ENCODE measurements at places on chromosomes 16 and 17.
A peak's percentile ranks its signal among the peaks of the same experiment; 100 is the strongest.

GRCh38 chr17:38609280-38610031 lies 3.7 kb upstream of the SRCIN1 start:
- H3K4me3 ChIP-seq: no peak overlapping the region
- DNase-seq: no peak
- no peak overlapping the region for H3K27ac ChIP-seq
- no peaks in the 10 kb centered on the region for H3K36me3 ChIP-seq
- peaks cover 6% of the 10 kb centered on the region for H3K4me1 ChIP-seq
- H3K27me3 ChIP-seq: peaks cover 66% of the 10 kb centered on the region

- H3K4me3 ChIP-seq: no peak overlapping the region
- no peaks in the 10 kb centered on the region for H3K27me3 ChIP-seq
- DNase-seq: no peak
- H3K27ac ChIP-seq: no peak overlapping the region
- H3K4me1 ChIP-seq: peaks cover 5% of the 10 kb centered on the region
These were observed 196.0 kb downstream of the RAB11FIP4 start for GRCh38 chr17:31587462-31587861.

DNA sequence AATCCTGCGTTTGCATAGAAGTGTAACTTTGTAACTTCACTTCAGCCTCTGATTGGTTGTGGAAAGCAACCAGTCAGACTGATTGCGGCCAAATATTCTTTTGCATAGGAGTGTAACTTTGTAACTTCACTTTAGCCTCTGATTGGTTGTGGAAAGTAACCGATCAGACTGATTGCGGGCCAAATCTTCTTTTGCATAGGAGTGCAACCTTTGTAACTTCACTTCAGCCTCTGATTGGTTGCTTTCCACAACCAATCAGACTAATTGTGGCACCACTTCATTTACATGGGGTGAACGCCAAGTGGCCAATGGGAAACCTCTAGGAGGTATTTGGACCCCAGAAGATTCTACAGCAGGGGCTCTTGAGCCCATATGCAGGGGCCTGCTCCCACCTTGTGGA lies 1.8 kb upstream of the TMEM98 start:
- H3K36me3 ChIP-seq: peaks cover under 1% of the 10 kb centered on the region
- peaks cover 6% of the 10 kb centered on the region for H3K4me1 ChIP-seq
- no peak overlapping the region for H3K4me3 ChIP-seq
- no peak for DNase-seq
- no peaks in the 10 kb centered on the region for H3K27me3 ChIP-seq

DNA sequence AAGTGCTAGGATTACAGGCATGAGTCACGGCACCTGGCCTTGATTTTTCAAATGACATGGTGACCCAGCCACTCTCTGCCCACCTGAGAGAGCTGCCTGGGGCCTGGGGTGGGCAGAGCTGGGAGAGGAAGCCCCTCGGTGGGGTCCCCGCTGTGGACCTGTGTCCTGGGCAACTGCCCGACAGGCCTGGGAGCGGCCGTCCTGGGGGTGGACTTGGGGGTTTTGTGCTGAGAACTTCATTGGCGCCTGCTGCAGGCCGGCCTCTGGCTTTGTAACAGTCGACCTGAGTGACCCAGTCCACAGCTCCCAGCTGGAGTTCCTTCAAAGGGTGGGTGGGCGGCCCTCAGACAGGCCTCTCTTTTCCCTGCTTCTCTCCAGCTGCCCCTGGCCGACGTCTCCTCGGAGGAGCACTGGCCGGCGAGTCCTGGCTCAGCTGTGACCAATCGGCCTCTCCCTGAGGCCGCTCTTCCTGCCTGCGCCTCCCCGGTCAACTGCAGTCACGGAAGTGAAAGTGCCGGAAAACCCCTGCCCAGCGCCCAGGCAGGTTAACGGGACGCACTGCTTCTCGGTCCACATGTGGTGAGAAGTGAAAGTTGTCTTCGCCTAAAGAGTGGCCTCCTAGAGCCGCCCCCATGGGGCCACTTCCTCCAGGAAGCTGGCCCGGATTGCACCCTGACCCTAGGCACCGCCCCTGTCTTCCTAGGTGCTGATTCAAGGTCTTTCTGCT lies 5.5 kb downstream of the CBFA2T3 start:
- H3K27me3 ChIP-seq: peaks cover 89% of the 10 kb centered on the region
- DNase-seq: no peak
- H3K4me3 ChIP-seq: no peak overlapping the region
- H3K27ac ChIP-seq: no peak overlapping the region
- H3K4me1 ChIP-seq: no peaks in the 10 kb centered on the region
- H3K36me3 ChIP-seq: no peaks in the 10 kb centered on the region

DNA sequence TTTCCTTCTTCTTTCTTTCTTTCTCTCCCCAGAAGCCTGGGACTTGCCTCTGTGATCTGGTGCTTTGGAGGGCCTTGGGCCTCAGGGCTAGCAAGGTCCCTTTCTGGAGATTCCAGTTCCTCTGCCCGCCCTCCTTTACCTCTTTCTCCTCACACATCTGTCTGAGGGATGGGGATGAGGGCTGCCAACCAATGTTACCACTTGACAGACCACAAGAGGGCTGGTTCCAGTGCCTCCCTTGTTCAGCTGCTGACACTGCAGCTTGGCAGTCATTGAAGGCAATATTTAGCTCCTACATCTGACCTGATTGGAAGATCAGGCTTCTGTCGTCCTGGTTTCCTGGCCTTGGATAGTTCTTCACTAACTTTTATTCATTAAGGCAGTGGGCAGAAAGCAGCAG lies 3.6 kb upstream of the ZNF652 start:
- H3K4me3 ChIP-seq: no peak overlapping the region
- H3K4me1 ChIP-seq: peaks cover 8% of the 10 kb centered on the region
- H3K27me3 ChIP-seq: no peaks in the 10 kb centered on the region
- H3K36me3 ChIP-seq: no peaks in the 10 kb centered on the region

GRCh38 chr17:5784791-5785190 lies 200.5 kb upstream of the NLRP1 start:
- H3K27ac ChIP-seq: peak overlapping the region; percentile 68
- no peak overlapping the region for H3K4me3 ChIP-seq
- peaks cover 31% of the 10 kb centered on the region for H3K4me1 ChIP-seq
- no peaks in the 10 kb centered on the region for H3K27me3 ChIP-seq

DNA sequence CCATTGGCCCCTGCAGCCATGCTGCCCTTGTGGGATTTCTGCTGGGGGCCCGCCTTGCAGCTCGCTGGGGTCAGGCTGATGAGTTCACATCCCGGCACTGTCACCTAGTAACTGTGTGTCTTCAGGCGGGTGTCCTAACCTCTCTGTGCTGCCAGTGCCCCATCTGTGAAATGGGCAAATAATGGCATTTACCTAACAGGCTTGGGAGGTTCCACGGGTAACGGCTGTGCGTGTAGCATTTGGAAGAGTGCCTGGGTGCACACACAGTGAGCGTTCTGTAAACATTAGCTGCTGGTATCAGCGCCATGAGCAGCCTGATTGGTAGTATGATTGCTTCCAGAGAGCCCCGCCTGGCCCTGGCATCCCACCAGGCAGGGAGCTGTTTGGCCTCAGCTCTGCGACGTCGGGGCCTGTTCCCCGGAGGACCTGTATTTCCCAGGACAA lies 167.3 kb upstream of the GSE1 start:
- no peaks in the 10 kb centered on the region for H3K27me3 ChIP-seq
- H3K4me1 ChIP-seq: peaks cover 15% of the 10 kb centered on the region
- no peak overlapping the region for H3K27ac ChIP-seq
- H3K36me3 ChIP-seq: peaks cover 7% of the 10 kb centered on the region
- H3K4me3 ChIP-seq: no peak overlapping the region
- DNase-seq: no peak

DNA sequence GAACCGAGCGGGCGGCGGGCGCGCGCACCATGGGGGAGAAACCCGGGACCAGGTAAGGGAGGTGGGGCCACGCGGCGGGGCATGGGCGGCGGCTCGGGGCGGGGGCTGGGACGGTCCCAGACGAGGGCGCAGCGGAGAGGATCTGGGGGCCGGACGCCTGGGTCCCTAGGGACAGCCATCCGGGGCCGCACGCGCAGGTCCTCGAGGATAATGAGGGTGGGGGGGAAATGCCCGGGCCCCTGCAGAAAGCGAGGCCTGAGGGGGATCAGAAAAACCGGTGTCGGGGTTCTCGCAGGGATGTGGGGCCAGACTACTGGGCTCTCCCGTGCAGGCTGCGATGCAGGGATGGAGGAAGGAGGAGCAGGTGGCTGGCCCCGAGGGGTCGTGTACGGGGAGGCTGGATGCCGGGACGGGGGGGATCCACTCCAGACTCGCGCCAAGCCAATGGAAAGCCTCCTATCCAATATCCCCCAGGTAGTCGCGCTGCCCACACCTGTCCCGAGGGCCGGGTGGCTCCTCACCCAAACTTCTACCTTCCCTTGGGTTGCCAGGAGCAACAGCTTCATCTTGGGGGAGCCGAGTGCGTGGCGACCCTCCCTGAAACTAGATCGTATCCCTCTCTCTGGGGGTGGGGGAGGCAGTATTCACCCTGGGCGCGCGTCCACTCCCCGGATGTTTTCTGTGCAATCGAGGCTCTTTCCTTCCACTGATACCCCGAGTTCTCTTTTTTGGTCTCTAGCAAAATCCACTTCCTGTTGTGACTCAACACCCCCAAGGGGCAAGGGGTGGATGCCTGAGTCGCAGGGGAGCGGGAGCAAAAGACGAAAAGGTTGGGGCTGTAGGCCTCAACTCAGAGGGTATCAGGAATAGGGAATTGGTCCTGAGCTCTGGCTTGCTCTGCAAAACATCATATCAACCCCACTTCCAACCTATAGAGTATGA lies 532 bp downstream of the ARRB2 start:
- H3K27ac ChIP-seq: no peak overlapping the region
- no peaks in the 10 kb centered on the region for H3K27me3 ChIP-seq
- peak overlapping the region; percentile 76 for H3K4me3 ChIP-seq
- peaks cover 18% of the 10 kb centered on the region for H3K4me1 ChIP-seq
- DNase-seq: no peak
- peaks cover 7% of the 10 kb centered on the region for H3K36me3 ChIP-seq

DNA sequence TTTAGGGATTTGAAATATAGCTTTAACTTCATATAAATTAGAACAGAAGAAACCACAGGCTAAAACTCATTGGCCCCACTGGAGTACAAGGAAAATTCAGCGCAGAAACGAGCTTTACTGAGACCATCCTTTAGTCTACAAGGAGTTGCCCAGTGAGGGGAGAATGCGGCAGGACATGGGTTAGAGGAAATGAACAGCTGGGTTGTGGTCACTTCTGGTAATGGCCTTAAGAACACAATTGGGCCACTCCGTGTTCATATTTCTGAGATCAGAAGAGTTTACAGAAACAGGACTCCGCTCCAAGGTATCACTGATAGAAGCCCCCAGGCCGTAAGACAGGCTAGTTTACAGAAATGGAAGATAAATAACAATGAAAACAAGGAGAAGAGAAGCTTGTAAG lies 188.3 kb downstream of the ZFHX3 start:
- H3K4me1 ChIP-seq: peaks cover 1% of the 10 kb centered on the region
- no peaks in the 10 kb centered on the region for H3K36me3 ChIP-seq
- H3K27ac ChIP-seq: no peak overlapping the region
- no peak overlapping the region for H3K4me3 ChIP-seq
- no peak for DNase-seq
- H3K27me3 ChIP-seq: no peaks in the 10 kb centered on the region

DNA sequence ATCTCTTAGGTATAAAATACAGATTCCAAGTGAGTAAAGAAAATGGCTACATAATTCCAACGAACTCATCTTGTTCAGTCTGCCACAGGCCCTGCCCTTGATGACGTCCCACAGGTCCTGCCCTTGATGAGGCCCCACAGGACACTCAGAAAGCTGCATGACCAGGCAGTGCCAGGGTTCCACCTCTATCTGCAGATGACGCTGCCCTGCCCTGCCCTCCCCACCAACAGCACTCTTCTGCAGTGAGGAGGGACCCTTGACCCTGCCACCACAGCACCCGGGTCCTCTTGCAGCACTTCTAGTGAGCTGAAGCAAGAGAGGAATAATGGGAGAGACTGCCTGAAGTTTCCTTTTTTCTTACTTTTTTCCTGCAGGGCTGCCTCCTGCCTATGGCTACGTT lies 118.4 kb downstream of the VPS53 start:
- no peaks in the 10 kb centered on the region for H3K27me3 ChIP-seq
- peak; percentile 40 for DNase-seq
- peak overlapping the region; percentile 52 for H3K27ac ChIP-seq

- H3K36me3 ChIP-seq: peaks cover 6% of the 10 kb centered on the region
- no peak overlapping the region for H3K4me3 ChIP-seq
- H3K27ac ChIP-seq: no peak overlapping the region
- no peaks in the 10 kb centered on the region for H3K27me3 ChIP-seq
These were observed 2.7 kb downstream of the TXNDC17 start for GRCh38 chr17:6643451-6644125.

DNA sequence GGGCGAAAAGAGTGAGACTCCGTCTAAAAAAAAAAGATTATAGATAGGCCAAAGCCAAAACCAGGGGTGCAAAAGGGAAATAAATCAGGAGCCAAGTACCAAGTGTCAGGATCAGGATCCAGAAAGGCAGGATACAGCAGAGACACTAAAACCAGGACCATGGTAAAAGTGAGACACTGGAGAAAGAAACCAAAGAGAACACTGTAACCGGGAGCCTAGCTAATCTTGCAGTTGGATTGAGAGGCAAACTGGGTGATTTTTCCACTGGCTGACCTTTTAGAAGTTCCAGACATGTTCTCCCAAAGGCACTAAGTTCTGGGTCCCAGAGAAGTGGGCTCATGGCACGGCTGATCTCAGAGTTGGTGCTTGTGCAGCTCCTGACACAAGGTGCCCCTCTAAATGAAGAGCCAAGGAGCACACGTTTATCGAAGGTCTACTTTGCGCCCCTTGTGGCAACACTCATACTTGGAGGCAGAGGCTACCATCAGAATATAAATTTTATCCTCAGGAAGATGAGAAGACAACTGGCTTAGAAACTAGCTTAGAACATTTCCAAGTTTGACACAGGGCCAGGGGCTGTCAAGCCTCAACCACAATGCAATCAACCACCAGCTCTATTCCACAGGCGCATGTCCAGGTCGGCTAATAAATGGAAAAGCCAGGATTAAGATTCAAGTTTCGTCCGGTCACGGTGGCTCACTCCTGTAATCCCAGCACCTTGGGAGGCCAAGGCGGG lies 27.5 kb upstream of the HELZ start:
- H3K27ac ChIP-seq: no peak overlapping the region
- H3K4me3 ChIP-seq: no peak overlapping the region
- no peak for DNase-seq
- H3K4me1 ChIP-seq: no peaks in the 10 kb centered on the region
- no peaks in the 10 kb centered on the region for H3K27me3 ChIP-seq

DNA sequence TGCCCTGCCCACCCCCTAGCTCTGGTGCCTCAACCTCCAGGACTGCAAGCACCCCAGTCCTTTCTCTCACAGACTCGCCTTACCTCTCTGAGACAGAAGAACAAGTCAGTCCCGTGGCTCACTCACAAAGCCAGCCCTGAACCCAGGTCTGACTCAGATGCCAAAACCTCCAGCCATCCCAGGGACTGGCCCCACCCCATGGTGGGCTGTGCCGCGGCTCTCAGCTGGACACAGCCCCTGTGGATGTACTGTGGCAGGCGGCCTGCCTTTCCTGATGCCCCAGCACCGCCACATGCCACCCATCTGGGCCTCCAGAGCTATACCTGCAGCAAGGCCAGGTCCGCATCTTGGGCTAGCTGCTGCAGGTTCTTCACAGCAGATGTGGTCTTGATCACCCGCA lies 19.8 kb downstream of the MPG start:
- peaks cover 53% of the 10 kb centered on the region for H3K36me3 ChIP-seq
- H3K27ac ChIP-seq: no peak overlapping the region
- H3K4me3 ChIP-seq: no peak overlapping the region
- H3K4me1 ChIP-seq: peaks cover 40% of the 10 kb centered on the region

- H3K4me1 ChIP-seq: peaks cover 25% of the 10 kb centered on the region
- H3K27ac ChIP-seq: no peak overlapping the region
- H3K4me3 ChIP-seq: no peak overlapping the region
- H3K36me3 ChIP-seq: no peaks in the 10 kb centered on the region
- no peaks in the 10 kb centered on the region for H3K27me3 ChIP-seq
- DNase-seq: peak; percentile 80
These were observed 34.8 kb downstream of the SOST start for GRCh38 chr17:43723697-43724359.

- H3K27ac ChIP-seq: peak overlapping the region; percentile 54
- H3K36me3 ChIP-seq: peaks cover 57% of the 10 kb centered on the region
- peaks cover 14% of the 10 kb centered on the region for H3K4me1 ChIP-seq
- DNase-seq: no peak
These were observed 4.2 kb downstream of the CDK3 start for GRCh38 chr17:76004750-76005262.

Data from mesenchymal stem cell (in vitro differentiated cells and primary cell).